CD4-positive, CD25-positive, alpha-beta regulatory T cell (primary cell): ENCODE measurements at places on chromosomes 6 and 20. TPM values are rescaled to one million over a fixed set of nuclear protein-coding genes. Genes with fewer than 3 reads are reported as not detected.

DNA sequence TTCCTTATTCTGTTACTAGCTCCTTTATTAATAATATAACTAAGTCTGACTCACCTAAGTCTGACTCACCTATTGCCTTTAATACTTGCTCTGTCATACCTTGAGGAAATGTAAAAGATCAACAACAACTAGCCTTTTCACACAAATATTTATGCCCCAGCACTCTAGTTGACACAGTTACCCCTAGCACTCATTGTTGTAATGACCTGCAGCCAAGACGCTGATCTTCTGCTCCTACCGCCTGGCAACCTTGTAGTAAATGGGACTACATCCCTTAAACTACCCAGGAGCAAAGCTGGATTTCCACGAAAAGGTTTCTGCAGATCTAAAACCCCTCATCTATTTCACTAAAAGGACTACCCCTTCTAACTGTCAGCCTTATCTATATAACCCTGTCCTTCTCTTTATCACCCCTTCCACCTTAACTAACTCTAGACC, 90.0 kb downstream of the PLG start:
- DNase-seq = no peak
- no peaks in the 10 kb centered on the region for H3K27me3 ChIP-seq
- H3K4me3 ChIP-seq = no peak overlapping the region
- H3K27ac ChIP-seq = no peak overlapping the region

GRCh38 chr6:147841547-147842148, 333.2 kb downstream of the SAMD5 start:
- H3K4me1 ChIP-seq = no peaks in the 10 kb centered on the region
- H3K4me3 ChIP-seq = no peak overlapping the region
- no peaks in the 10 kb centered on the region for H3K27me3 ChIP-seq
- DNase-seq = no peak
- H3K36me3 ChIP-seq = no peaks in the 10 kb centered on the region

DNA sequence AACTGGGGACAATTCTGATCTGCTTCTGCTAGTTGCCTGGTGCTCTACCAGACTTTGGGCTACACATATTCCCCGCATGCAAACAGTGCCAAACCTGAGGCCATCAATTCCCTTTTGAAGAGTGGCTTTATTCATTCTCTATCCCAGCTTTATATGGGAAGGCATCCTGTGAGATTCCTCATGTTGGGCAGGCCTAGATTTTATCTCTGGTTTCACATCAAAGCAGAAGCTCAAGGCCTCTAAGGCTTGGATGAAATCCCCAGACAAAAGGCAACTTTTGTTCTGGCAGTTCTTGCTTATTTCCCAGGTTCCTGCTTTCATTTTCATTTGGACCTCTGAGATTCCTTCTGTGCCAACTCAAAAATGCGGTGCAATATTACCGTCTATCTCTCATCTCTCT, 648.8 kb downstream of the QKI start:
- H3K27me3 ChIP-seq = no peaks in the 10 kb centered on the region
- no peak overlapping the region for H3K4me3 ChIP-seq
- no peaks in the 10 kb centered on the region for H3K4me1 ChIP-seq
- no peak for DNase-seq

GRCh38 chr20:44536175-44536574, 14.3 kb upstream of the SERINC3 start:
- no peak for DNase-seq
- peaks cover 3% of the 10 kb centered on the region for H3K27me3 ChIP-seq
- peaks cover 15% of the 10 kb centered on the region for H3K4me1 ChIP-seq
- H3K27ac ChIP-seq = no peak overlapping the region

DNA sequence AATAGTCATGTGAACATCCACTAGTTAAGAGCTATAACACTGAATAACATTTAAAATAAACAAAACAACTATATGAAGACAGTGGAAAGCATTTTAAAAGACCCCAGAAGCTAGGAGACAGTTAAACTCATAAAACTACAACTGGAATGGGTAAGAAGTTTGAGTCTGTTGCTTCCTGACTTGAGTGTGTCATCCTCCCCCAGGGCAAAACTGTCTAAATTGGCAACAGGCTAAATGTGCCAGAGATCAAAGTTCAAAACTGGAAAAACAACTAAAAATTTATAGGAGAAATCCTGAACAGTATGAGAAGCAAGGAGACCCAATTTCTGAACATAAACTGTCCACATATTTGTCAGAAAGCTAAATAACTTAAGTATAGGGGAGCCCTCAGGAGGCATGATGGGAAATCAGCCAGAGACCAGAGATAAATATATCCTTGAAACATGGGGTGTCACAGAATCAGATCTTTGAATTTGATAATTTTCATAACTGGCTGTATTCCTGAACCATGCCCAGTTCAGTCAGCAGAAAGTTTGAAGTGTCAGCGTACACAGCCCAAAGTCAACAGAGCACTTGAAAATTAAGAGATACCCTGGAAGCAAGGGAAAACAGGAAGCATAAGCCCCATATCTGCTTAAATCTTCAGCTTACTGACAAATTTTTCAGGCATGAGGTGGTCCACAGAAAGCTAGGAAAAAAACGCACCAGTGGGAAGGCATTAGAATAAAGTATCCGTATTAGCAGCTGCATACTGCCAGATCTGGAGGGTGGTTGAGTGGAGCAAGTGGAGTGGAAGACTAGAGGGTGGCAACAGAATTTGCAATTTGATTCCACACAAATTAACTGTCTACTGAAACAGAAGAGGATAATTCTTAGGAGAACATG, 516.1 kb upstream of the MAN1A1 start:
- no peaks in the 10 kb centered on the region for H3K4me1 ChIP-seq
- no peaks in the 10 kb centered on the region for H3K27me3 ChIP-seq
- DNase-seq = no peak
- no peaks in the 10 kb centered on the region for H3K36me3 ChIP-seq
- no peak overlapping the region for H3K4me3 ChIP-seq
- H3K27ac ChIP-seq = no peak overlapping the region

- no peaks in the 10 kb centered on the region for H3K4me1 ChIP-seq
- H3K27me3 ChIP-seq = no peaks in the 10 kb centered on the region
- DNase-seq = no peak
- peaks cover 66% of the 10 kb centered on the region for H3K36me3 ChIP-seq
Measured at GRCh38 chr20:37803438-37804307, 99.3 kb upstream of the VSTM2L start.

- no peaks in the 10 kb centered on the region for H3K4me1 ChIP-seq
- H3K27me3 ChIP-seq = no peaks in the 10 kb centered on the region
- H3K4me3 ChIP-seq = no peak overlapping the region
- H3K27ac ChIP-seq = no peak overlapping the region
- H3K36me3 ChIP-seq = no peaks in the 10 kb centered on the region
Measured at GRCh38 chr6:8278562-8278961, 156.8 kb downstream of the SLC35B3 start.

DNA sequence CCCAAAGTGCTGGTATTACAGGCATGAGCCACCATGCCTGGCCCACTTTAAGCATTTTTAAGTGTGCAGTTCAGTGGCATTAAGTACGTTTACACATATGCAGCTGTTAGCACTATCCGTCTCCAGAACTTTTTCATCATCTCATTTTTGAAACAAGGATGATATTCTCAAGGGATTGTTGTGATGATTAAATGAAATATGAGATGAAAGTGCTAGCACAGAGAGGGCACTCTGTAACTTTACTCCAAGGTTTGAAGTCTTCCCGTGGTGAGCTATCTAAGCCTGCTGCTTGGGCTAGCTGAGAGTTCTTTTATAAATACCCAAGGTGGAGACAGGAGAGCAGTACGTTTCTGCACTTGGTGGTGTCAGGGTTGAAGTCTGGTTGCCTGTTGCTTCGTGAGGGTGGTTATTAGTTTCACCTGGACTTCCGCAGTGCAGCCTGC, 6.6 kb downstream of the TM9SF4 start:
- H3K27ac ChIP-seq = no peak overlapping the region
- H3K36me3 ChIP-seq = peaks cover 2% of the 10 kb centered on the region
- no peak overlapping the region for H3K4me3 ChIP-seq
- peaks cover 9% of the 10 kb centered on the region for H3K4me1 ChIP-seq
- H3K27me3 ChIP-seq = no peaks in the 10 kb centered on the region
- DNase-seq = no peak

- no peak overlapping the region for H3K4me3 ChIP-seq
- no peak overlapping the region for H3K27ac ChIP-seq
- no peaks in the 10 kb centered on the region for H3K36me3 ChIP-seq
- DNase-seq = no peak
- no peaks in the 10 kb centered on the region for H3K27me3 ChIP-seq
Measured at GRCh38 chr6:170247178-170247701, 43.6 kb downstream of the DLL1 start.

GRCh38 chr6:39958947-39959346, 24.7 kb upstream of the MOCS1 start:
- H3K27ac ChIP-seq = no peak overlapping the region
- no peak for DNase-seq
- no peaks in the 10 kb centered on the region for H3K4me1 ChIP-seq
- H3K27me3 ChIP-seq = no peaks in the 10 kb centered on the region
- no peak overlapping the region for H3K4me3 ChIP-seq
- H3K36me3 ChIP-seq = no peaks in the 10 kb centered on the region

GRCh38 chr20:48329676-48330664, 497.8 kb downstream of the PREX1 start:
- no peaks in the 10 kb centered on the region for H3K36me3 ChIP-seq
- no peak overlapping the region for H3K27ac ChIP-seq
- H3K4me1 ChIP-seq = no peaks in the 10 kb centered on the region

GRCh38 chr6:165439928-165440554, 130.6 kb upstream of the C6orf118 start:
- H3K4me1 ChIP-seq = no peaks in the 10 kb centered on the region
- no peaks in the 10 kb centered on the region for H3K36me3 ChIP-seq
- no peak overlapping the region for H3K4me3 ChIP-seq
- no peak for DNase-seq
- H3K27ac ChIP-seq = no peak overlapping the region
- no peaks in the 10 kb centered on the region for H3K27me3 ChIP-seq

Gene SMLR1
- polyA plus RNA-seq = not detected

GRCh38 chr6:26296857-26297648, 67.9 kb upstream of the BTN3A2 start:
- no peak for DNase-seq
- H3K4me3 ChIP-seq = no peak overlapping the region
- peaks cover 7% of the 10 kb centered on the region for H3K27me3 ChIP-seq

Gene DCDC2
- polyA plus RNA-seq = not detected

DNA sequence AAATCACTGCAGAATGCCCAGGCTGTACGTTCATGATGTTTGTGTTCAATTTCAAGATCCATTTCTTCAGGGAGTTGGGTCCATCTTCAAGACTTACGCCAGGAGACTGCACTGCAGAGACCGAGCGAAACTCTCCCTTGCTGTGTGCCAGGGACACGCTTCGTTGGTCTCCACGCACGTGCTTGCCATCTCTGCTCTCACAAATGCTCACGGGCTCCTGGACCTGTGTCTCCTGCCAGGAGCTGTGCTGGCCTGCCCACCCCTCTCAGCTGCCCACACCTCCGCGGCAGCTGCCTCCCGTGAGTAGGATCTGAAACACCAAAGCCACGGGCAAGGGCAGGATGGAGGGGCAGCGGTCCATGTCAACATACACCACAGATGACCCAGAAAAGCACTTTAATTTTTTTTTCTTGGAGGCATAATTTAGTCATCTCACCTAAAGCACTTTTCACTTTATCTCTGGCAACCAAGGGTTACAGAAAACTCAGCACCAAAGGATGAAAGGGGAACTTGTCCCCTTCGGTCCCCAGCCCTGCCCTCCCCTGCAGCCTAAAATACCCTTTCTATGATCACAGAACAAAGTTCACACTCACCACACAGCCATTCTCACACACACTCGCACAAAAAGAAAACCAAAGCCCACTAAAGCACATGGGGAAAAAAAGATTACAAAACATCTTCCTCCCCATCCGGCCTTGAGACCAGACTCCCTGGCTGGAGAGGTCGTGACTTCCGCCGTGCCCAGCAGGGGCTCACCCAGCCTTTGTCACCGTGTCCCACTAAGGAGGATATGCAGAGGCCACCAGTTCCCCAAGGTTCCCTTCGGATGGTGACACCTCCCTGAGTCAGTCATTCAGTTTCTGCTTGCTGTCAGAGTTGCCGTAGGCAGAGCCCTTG, 137.9 kb downstream of the AGPAT4 start:
- no peak overlapping the region for H3K27ac ChIP-seq
- H3K36me3 ChIP-seq = peaks cover 4% of the 10 kb centered on the region
- DNase-seq = no peak
- H3K4me1 ChIP-seq = no peaks in the 10 kb centered on the region

Gene TGM3
- not detected for polyA plus RNA-seq

Gene C20orf141
- polyA plus RNA-seq = not detected

- H3K4me1 ChIP-seq = no peaks in the 10 kb centered on the region
- no peak overlapping the region for H3K4me3 ChIP-seq
- no peak for DNase-seq
- no peaks in the 10 kb centered on the region for H3K36me3 ChIP-seq
Measured at GRCh38 chr6:87993356-87993755, 54.3 kb upstream of the SPACA1 start.

DNA sequence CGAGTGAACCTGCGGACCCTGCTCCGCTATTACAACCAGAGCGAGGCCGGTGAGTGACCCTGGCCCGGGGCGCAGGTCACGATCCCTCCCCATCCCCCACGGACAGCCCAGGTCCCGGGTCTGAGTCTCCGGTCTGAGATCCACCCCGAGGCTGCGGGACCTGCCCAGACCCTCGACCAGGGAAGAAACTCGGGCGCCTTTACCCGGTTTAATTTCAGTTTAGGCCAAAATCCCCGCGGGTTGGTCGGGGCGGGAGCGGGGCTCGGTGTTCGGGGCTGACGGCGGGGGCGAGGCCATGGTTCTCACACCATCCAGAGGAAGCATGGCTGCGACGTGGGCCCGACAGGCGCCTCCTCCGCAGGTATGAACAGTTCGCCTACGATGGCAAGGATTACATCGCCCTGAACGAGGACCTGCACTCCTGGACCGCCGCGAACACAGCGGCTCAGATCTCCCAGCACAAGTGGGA, 46.9 kb upstream of the TRIM26 start:
- peaks cover 16% of the 10 kb centered on the region for H3K4me1 ChIP-seq
- no peaks in the 10 kb centered on the region for H3K36me3 ChIP-seq
- DNase-seq = peak; percentile 23
- H3K27ac ChIP-seq = no peak overlapping the region
- no peaks in the 10 kb centered on the region for H3K27me3 ChIP-seq

DNA sequence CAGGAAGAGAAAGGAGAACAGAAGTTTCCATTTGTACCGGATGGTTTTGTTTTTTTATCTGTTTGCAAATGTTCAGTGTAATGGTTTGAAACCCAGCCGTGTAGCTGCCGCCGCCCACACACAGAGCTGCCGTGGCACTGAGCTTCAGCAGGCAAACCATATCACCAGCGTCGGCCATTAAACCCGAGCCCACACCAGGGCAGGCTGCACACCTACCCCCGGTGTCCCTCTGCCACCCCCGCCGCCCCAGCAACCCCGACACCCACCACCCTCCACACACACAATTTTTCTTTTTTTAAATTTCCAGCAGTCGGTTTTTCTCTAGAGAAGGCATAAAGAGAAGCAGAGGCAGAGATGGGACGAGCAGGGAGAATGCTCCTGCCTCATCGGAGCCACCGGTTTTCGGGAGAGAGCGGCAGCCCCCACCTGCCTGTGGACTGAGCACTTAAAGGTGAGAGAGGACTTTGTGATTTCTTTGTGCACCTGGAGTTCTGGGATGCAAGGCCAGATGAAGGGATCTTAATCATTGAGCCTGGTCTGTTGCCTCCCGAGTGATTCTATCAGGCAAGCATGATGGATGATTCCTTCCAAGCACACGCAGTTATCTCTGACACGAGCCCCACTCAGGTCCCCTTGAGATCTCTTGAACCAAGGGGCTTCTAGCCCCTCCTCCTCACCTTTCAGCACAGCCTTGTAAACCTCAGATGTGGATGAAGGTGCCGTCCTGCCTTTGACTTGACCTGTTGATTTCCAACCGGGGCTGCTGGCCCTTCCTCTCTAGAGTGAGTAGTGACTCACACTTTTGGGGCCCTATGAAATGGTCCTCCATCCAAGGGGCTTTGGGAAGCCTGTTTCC, 17.5 kb upstream of the ZNF831 start:
- H3K36me3 ChIP-seq = peaks cover 8% of the 10 kb centered on the region
- no peaks in the 10 kb centered on the region for H3K27me3 ChIP-seq
- H3K27ac ChIP-seq = peak overlapping the region; percentile 99
